ENCODE measurements at places on chromosomes 12 and 14.
A peak's percentile ranks its signal among the peaks of the same experiment; 100 is the strongest.

DNA sequence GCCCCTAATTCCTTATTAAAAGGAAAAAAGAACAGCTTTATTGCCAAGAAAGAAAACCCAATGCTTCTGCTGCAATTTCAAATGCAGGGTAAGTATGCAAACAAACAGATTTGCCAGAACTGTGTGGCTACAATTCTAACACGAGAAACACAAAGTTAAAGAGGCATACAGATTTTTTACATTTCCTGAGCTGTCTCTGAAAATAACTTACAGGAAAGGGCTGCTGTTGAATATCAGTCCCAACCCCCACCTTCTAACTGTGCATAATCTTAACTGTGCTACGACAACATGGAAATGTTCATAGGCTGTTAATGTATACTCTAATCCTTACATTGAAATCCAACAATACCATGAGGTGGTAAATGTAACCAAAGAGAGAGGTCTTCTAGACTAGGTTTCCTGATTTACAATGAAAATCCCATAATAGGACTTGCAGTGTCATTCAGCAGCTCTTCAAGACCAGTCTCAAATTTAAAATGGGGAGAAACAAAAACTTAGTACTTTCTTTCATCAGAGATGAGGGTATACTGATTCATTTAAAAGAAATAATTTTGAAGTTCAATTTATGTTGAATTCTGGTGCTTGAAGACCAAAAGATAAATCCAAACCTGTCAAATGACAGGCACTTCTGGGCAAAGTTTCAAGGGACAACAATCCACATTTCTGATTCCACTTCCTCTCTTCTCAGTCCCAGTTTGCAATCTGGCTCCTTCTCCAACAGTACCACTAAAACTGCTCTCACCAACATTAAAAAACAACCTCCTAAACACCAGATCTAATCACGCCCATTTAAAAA, 14.4 kb downstream of the FGD6 start:
- no peak for DNase-seq

- DNase-seq = no peak
Observed at GRCh38 chr12:31235868-31236395, 90.0 kb downstream of the SINHCAF start.

DNA sequence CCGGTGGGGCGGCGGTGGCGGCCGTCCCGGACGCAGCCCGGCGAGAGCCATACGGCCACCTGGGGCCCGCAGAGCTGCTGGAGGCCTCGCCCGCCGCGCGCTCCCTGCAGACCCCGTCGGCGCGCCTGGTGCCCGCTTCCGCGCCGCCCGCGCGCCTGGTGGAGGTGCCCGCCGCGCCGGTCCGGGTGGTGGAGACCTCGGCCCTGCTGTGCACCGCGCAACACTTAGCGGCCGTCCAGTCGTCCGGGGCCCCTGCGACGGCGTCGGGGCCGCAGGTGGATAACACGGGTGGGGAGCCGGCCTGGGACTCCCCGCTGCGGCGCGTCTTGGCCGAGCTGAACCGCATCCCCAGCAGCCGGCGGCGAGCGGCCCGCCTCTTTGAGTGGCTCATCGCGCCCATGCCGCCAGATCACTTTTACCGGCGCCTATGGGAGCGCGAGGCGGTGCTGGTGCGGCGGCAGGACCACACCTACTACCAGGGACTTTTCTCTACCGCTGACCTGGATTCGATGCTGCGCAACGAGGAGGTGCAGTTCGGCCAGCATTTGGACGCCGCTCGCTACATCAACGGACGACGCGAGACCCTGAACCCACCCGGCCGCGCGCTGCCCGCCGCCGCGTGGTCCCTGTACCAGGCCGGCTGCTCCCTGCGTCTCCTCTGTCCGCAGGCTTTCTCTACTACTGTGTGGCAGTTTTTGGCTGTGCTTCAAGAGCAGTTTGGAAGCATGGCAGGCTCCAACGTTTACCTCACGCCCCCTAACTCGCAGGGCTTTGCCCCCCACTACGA, 716 bp downstream of the RIOX1 start:
- DNase-seq = peak; percentile 49

DNA sequence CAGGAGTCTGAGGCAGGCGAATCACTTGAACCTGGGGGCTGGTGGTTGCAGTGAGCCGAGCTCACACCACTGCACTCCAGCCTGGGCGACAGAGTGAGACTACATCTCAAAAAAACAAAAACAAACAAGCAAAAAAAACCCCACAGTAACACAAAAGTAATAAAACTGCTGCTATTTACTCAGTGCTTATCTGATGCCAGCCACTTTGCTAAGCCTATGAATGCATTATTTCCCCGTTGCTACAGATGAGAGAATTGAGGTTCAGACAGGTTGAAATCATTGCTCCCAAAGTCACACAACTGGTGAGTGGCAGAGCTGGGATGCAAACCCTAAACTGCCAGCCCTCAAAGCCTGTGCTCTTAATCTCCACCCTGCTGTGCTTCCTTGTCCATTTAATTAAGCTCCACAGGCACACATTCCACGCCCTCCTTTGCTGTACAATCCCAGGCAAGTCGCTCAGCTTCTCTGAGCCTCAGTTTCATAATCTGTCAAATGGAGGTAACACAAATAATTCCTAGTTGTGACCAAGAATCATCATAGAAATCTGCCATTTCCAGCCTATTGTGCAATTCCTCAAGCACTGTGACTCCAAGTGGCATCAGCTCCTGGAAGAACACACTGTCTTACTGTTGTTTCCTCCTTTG, 5.7 kb upstream of the OAS3 start:
- DNase-seq = no peak

DNA sequence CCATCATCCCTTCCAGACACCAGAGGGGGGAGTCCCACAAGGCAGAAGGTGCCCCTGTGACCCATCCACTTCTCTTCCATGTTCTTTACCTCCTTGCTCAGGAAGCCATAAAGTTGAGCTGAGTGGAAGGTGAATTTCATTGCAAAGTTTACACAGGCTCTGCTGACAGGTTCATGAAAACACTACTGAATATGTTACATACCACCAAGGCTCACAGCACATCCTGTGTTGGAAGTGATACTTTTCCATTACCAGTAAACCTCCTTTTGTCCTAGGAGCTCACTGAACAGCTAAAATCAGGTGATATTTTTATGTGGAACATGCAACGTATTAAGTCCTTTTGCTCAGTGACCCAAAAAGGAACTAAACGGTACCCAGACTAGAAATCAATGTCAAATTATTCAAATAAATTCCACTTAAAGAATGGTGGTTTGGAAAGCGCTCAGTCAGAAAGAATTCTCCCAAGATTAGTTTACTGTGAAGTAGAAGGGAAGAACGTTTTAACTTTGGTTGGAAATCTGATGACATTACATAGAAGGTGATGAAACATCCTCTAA, 196.2 kb upstream of the NUDT4 start:
- DNase-seq = no peak

GRCh38 chr14:101063121-101063520, 159.6 kb upstream of the RTL1 start:
- DNase-seq = no peak

DNA sequence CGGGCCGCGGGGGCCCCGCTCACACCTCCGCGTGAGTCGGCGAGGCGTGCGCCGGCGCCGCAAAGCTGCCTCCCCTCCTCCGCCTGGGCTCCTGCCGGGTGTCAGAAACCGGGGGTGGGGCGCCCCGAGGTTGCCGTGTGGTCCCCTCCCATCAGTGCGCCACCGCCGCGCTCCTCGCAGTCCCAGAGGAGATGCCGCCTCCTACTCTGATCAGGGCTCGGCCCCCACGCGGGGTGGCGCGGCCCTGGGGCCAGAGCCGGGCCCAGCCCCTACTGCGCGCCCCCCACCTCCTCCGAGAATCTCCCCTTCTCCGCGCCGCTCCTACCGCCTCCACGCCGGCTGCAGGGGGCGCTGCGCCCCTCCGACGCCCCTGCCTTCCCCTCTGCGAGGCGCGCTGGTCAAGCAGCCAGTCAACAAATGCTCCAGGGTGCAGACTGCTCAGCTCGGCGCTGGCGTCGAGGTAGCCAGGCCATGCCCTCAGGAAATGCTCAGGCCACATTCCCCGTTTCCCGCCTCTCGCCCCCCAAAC, 467 bp upstream of the JAG2 start:
- no peak for DNase-seq

GRCh38 chr14:103286968-103287850, 46.8 kb upstream of the EIF5 start:
- no peak for DNase-seq

- no peak for DNase-seq
Observed at GRCh38 chr14:101002738-101003137, 99.2 kb upstream of the RTL1 start.

- no peak for DNase-seq
Observed at GRCh38 chr12:73308747-73309146, 1036.6 kb downstream of the TRHDE start.
